Esophagus muscularis mucosa (tissue), 4 donors: ENCODE measurements at places on chromosomes 11 and 22. TPM values are rescaled to one million over a fixed set of nuclear protein-coding genes. Genes with fewer than 3 reads are reported as not detected.

Gene OR5L1
- not detected for total RNA-seq

Gene FTH1
- 2,980 TPM for total RNA-seq

Gene SERHL2
- total RNA-seq = 9.1 TPM

GRCh38 chr11:94557421-94557820, 9.7 kb upstream of the PIWIL4 start:
- no peaks in the 10 kb centered on the region for H3K36me3 ChIP-seq
- no peak overlapping the region for H3K27ac ChIP-seq
- DNase-seq = no peak
- peaks cover 12% of the 10 kb centered on the region for H3K4me1 ChIP-seq

Gene TMEM109
- total RNA-seq = 167 TPM

- DNase-seq = no peak
- H3K27me3 ChIP-seq = no peaks in the 10 kb centered on the region
- H3K36me3 ChIP-seq = peaks cover 9% of the 10 kb centered on the region
- H3K4me1 ChIP-seq = peaks cover 28% of the 10 kb centered on the region
- H3K4me3 ChIP-seq = no peak overlapping the region
Measured at GRCh38 chr22:50398831-50399648, 55.9 kb downstream of the PPP6R2 start.

- no peak for DNase-seq
- no peak overlapping the region for H3K4me3 ChIP-seq
Measured at GRCh38 chr11:3111919-3112690, 53.0 kb downstream of the OSBPL5 start.

GRCh38 chr11:19345519-19345847, 104.7 kb upstream of the E2F8 start:
- H3K27me3 ChIP-seq = no peaks in the 10 kb centered on the region
- no peaks in the 10 kb centered on the region for H3K36me3 ChIP-seq
- H3K4me3 ChIP-seq = peak overlapping the region; percentile 44
- H3K27ac ChIP-seq = no peak overlapping the region

DNA sequence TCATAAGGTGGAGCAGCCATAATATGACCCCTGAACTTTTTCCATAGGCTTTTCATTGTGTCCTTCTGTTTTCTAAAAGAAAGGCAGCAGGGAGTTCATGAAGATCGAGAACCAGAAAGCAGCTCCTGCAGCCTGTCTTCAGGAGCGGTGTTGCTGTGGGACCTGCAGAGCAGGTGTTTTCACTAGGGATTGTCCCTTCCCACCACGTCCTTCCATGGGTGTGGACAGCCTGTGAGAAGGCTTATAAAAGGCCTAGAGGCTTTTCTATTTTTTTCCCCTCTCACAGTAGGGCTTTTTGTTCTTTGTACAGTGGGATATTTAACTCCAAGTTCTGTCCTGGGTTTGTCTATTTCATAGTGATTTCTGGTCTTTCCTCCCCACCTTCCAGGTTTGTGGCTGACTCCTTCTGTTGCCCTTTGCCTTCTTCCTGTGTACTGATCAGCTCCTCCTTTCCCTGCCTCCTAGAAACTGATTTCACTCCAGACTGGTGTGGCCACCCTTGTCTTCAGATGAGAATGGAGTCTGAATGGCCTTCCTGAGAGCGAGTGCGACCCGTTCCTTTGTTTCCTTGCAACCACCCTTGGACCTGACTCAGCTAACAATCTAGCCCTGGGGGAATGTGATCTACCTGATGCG, 10.1 kb downstream of the MRPL16 start:
- no peaks in the 10 kb centered on the region for H3K27me3 ChIP-seq
- H3K36me3 ChIP-seq = peaks cover 3% of the 10 kb centered on the region
- peaks cover 7% of the 10 kb centered on the region for H3K4me1 ChIP-seq

Gene TESMIN
- 0.78 TPM for total RNA-seq

- peaks cover 17% of the 10 kb centered on the region for H3K4me1 ChIP-seq
- H3K36me3 ChIP-seq = peaks cover 13% of the 10 kb centered on the region
- no peak overlapping the region for H3K4me3 ChIP-seq
- no peak for DNase-seq
- no peak overlapping the region for H3K27ac ChIP-seq
- H3K27me3 ChIP-seq = no peaks in the 10 kb centered on the region
Measured at GRCh38 chr11:18310800-18311340, 11.1 kb downstream of the HPS5 start.

- H3K27ac ChIP-seq = peak overlapping the region; percentile 79
- DNase-seq = no peak
- no peaks in the 10 kb centered on the region for H3K27me3 ChIP-seq
- no peaks in the 10 kb centered on the region for H3K36me3 ChIP-seq
- peak overlapping the region; percentile 65 for H3K4me3 ChIP-seq
- H3K4me1 ChIP-seq = peaks cover 77% of the 10 kb centered on the region
Measured at GRCh38 chr11:130451231-130452019, 3.0 kb downstream of the ADAMTS15 start.

Gene LDHA
- 440 TPM for total RNA-seq

- no peak for DNase-seq
- no peaks in the 10 kb centered on the region for H3K36me3 ChIP-seq
- no peak overlapping the region for H3K4me3 ChIP-seq
- no peaks in the 10 kb centered on the region for H3K27me3 ChIP-seq
- no peaks in the 10 kb centered on the region for H3K4me1 ChIP-seq
- H3K27ac ChIP-seq = no peak overlapping the region
Measured at GRCh38 chr11:34232807-34233206, 125.0 kb downstream of the ABTB2 start.

DNA sequence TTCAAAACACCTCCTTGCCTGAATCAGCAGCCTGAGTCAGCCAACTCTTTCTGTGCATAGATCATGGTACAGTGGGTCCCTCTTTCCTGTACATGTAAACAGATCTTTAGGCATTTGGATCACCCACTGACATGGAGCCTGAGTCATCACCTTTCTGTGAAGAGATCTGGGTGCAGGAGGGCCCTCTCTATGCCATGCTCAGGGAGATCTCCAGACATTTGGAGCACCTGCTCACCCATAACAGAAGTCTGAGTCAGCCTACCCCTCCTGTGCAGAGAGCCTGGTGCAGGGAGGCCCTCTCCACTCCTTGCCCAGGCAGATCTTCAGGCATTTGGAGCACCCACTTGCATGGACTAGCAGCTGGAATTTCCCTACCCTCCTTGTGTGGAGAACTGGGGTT, 56.2 kb upstream of the GLYAT start:
- H3K27me3 ChIP-seq = no peaks in the 10 kb centered on the region
- no peak overlapping the region for H3K27ac ChIP-seq
- H3K4me1 ChIP-seq = no peaks in the 10 kb centered on the region
- no peaks in the 10 kb centered on the region for H3K36me3 ChIP-seq

DNA sequence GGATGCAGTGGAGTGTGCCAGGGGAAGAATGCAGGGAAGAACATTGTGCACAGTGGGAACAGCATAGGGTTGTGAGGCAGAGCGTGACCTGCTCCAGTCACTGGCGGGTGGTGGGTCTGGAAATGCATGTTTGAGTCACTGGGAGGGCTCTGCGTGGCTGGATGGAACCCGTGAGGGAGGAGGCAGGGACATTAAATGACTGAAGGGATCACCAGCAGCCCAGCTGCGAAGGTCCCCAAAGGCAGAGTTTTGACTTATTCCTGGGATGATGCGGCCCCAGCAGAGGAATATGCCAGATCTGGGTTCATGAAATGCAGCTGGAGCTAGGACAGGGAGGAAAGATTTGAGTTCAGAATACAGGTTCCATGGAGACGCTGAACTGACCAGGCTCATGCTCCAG, 104.0 kb upstream of the FGF3 start:
- H3K27ac ChIP-seq = peak overlapping the region; percentile 41
- peaks cover 19% of the 10 kb centered on the region for H3K4me1 ChIP-seq
- H3K27me3 ChIP-seq = no peaks in the 10 kb centered on the region
- H3K4me3 ChIP-seq = no peak overlapping the region
- H3K36me3 ChIP-seq = no peaks in the 10 kb centered on the region

Gene YPEL1
- total RNA-seq = 30.7 TPM

- DNase-seq = no peak
- no peaks in the 10 kb centered on the region for H3K4me1 ChIP-seq
- H3K36me3 ChIP-seq = no peaks in the 10 kb centered on the region
Measured at GRCh38 chr11:129620237-129621104, 195.2 kb upstream of the TMEM45B start.

Gene OR2AT4
- not detected for total RNA-seq
